CD4-positive, alpha-beta T cell treated with Interferon alpha-2 for 1 hour (primary cell): ENCODE measurements at places on chromosomes 7 and 10.

DNA sequence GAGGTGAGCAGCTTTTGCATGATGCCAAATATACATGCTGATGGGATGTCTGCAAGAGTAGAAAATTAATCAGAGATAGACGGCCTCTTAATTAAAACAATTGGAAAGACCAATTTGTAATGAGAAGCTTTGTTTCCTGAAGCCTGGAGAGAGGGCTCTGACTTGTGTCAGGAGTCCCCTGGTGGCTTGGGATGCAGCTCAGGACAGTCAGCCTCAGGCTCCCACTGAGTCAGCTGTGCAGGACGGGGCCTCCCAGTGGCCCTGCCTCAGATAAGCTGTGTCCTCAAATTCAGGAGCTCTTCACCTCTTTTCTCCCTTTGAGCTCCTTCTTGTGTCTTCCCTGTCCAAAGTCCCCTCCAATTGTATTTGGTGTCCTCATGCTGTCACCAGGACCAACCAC lies 438.9 kb upstream of the PODXL start:
- no peak for DNase-seq

- DNase-seq = no peak
Observed at GRCh38 chr7:157523371-157523765, 186.6 kb downstream of the DNAJB6 start.

- no peak for DNase-seq
Observed at GRCh38 chr10:88219753-88220152, 356.3 kb downstream of the PTEN start.

DNA sequence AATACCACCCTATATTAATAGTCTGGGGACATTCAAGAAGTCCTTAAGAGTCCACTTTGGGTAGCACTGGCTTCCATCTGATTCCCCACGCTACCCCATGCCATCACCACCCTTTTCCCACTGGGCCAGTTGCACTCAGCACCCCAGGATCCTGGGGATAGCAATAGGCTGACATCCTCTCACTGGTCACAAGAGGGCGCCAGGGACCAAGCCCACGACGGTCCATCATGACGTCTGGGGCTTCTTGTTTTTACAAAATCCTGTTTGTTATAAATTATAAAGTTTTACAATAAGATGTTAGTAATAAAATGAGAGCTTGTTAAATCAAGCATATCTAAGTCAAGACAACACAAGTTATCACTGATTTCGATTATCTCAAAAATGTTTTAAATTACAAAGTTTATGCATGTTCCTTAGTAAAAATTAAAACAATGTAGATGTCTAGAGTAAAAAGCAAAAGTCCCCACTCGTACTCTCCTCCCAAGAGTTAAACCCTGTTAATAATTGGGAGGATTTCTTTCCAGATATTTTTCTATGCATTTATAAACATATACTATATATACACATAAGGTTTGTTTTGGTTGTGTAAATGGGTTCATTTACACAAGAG lies 15.4 kb downstream of the GPNMB start:
- peak; percentile 55 for DNase-seq

- DNase-seq = no peak
Observed at GRCh38 chr7:107390916-107391315, 78.9 kb upstream of the GPR22 start.
